ENCODE measurements at places on chromosomes 12 and 14. TPM values are rescaled to one million over a fixed set of nuclear protein-coding genes. Genes with fewer than 3 reads are reported as not detected.

Gene TPH2
- polyA plus RNA-seq, result not detected

Gene DCN
- polyA plus RNA-seq, result 2,576 TPM

Gene ANKRD9
- 88.1 TPM for polyA plus RNA-seq

Gene NOPCHAP1
- polyA plus RNA-seq, result 14.0 TPM

Gene AQP2
- polyA plus RNA-seq, result 0.71 TPM

DNA sequence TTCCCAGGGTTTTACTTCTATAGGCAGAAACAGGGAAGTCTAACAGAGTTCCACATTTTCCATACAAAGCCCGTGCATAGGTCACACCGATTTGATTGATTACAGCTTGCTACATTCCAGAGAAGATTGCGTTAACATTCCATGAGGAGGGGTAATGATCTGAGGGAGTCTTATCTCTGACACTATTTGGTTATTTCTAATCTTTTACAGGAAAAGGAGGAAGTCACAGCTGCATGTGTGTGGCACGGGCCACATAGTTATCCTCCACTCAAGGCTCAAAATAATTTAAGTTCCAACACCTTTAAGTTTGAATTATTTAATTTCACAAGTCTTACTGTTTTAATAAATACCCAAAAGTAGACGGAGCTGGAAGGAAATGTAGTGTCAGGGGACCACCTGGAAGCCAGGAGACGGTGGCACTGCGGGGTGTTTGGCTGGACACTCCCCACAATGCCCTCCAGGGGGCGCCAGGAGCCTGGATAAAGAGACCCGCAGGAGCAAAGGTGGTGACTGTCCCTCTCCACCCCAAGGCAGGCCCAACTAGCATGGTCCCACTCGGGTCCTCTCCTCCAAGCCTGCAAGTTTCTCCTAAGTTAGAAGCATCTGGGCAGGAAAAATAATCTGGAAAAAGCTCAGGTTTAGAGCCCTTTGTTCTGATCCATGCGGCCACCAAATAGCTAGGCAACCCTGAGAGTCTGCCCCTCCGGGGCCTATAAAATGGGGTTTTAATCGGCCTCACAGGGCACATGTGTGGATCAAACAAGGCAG is 20.2 kb downstream of the KRT8 start:
- H3K27me3 ChIP-seq, result no peaks in the 10 kb centered on the region
- DNase-seq, result peak; percentile 88
- peak overlapping the region; percentile 87 for H3K27ac ChIP-seq
- H3K36me3 ChIP-seq, result no peaks in the 10 kb centered on the region
- no peaks in the 10 kb centered on the region for H3K4me1 ChIP-seq

DNA sequence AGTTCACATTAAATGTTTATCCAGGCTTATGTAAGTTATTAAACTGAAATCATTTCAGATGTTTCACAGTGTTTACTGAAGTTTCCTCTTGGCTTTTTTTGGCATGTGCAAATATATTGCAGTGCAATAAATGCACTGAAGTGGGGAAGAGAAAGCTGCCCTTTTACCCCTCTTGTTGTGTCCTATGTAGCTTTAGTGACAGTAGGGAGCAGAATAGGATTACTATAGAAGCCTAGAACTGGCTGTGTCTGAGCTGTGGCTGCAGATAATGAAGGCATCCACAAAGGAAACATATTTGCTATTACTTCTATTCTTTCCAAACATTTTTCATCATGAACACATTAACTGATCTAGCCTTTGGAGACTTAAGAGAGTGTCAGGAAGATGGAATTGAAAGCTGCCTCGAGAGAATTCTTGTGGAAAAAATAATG is 24.1 kb upstream of the CNTN1 start:
- H3K27me3 ChIP-seq, result no peaks in the 10 kb centered on the region
- DNase-seq, result no peak
- no peaks in the 10 kb centered on the region for H3K36me3 ChIP-seq
- no peak overlapping the region for H3K27ac ChIP-seq
- H3K4me3 ChIP-seq, result no peak overlapping the region

DNA sequence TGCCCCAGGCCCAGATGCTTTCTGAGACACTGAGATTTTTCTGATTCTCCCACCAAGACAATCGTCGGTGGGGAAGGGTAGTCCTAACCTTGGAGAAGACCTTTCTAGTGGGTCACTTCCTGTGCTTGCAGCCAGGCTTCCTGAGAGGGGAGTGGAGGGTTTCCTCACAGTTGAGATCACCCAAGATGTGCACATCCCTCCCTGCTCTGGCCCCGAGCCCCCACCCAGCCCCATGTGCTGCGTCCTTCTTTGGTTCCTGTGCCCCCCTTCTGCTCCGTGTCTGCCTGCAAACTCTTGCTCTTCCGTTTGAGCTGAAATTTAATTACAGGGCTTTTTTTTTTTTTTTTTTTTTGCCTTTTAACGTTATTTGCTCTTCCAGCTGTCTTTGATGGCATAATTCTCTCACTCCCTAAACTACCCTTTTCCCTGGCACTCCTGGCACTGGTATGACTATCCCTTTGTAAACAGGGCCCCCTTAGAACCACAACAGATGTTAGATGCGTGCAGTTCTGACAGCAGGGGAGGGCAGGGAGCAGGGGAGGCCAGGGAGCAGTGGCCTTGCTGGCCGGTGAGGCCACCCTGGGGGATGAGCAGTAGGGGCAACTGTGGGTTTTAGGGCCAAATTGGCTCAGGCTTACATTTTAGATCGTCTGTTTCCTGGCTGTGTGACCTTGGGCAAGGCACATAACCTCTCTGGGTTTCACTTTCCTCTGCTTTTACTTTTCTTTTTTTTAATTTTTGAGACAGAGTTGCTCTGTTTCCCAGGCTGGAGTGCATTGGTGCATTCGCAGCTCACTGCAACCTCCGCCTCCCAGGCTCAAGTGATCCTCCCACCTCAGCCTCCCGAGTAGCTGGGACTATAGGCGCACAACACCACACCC is 144.5 kb downstream of the PHETA1 start:
- H3K27ac ChIP-seq, result no peak overlapping the region
- H3K27me3 ChIP-seq, result no peaks in the 10 kb centered on the region
- no peak for DNase-seq
- H3K36me3 ChIP-seq, result no peaks in the 10 kb centered on the region
- no peak overlapping the region for H3K4me3 ChIP-seq
- H3K4me1 ChIP-seq, result no peaks in the 10 kb centered on the region

DNA sequence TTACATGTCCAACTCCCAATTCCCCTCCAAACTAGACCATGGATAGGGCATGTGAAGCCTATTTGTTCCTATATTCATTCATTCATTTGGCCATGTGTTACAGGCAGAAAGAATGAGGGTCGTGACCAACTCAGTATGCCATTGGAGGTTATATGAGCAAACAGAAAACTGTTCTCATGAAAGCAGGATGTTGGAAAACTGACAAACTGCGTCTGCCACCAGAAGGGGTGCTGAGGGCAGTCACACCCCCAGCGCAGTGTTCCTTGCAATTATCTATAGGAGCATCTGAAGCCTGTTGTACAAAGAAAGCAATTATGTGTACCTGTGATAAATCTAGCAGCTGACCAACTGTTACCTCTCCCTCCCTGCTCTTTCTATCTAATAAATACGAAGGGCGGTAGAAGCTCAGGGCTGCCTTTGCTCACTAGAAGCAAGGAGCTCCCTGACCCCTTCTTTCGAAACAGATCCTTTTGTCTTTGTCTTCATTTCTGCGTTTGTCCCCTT is 21.1 kb downstream of the ENTPD5 start:
- H3K27ac ChIP-seq, result peak overlapping the region; percentile 72
- H3K27me3 ChIP-seq, result no peaks in the 10 kb centered on the region
- peaks cover 5% of the 10 kb centered on the region for H3K4me1 ChIP-seq
- H3K4me3 ChIP-seq, result no peak overlapping the region

DNA sequence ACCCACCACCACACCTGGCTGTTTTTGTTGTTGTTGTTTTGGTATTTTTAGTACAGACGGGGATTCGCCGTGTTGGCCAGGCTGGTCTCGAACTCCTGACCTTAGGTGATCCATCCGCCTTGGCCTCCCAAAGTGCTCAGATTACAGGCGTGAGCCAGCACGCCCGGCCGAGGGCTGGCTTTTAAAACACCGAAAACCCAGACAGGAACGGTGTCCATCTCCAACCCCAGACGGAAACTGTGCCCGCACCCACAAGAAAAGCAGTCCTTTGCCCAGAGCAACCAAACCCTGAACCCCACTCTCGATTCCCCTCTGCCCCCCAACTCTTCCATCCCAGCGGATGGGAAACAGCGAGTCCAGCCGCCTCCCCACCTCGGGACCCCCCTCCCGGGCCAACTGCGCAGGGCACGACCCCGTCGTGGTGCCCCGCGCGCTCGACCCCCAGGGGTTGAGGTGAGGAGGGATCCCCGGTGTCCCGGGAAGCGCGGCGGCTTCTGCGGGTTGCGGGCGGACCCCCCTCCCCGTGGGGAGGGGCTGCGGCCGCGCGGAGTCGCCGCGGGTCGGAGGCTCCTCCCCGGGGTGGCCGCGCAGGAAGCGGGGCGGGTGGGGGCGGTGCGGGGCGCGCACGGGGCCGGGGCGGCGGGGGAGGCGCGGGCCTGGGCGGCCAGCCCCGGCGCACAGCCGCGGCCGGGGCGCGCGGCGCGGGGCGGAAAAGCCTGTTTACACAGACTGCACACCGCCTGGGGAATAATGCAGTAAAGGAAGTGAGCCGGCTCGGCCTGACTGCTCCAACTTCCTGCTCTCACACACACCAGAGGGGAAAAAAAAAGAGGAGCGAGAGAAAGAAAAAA is at the start of gene ELK3:
Gene ELK3 (plus strand): TSS at position 651 of the 851 bp plus-strand sequence.
- peak within 1 kb of the TSS; percentile 92 for H3K27ac ChIP-seq
- peak; percentile 79 for DNase-seq
- no peaks in the 10 kb centered on the region for H3K36me3 ChIP-seq
- H3K4me1 ChIP-seq, result peaks cover 7% of the 10 kb centered on the region
- H3K4me3 ChIP-seq, result peak within 1 kb of the TSS; percentile 88

DNA sequence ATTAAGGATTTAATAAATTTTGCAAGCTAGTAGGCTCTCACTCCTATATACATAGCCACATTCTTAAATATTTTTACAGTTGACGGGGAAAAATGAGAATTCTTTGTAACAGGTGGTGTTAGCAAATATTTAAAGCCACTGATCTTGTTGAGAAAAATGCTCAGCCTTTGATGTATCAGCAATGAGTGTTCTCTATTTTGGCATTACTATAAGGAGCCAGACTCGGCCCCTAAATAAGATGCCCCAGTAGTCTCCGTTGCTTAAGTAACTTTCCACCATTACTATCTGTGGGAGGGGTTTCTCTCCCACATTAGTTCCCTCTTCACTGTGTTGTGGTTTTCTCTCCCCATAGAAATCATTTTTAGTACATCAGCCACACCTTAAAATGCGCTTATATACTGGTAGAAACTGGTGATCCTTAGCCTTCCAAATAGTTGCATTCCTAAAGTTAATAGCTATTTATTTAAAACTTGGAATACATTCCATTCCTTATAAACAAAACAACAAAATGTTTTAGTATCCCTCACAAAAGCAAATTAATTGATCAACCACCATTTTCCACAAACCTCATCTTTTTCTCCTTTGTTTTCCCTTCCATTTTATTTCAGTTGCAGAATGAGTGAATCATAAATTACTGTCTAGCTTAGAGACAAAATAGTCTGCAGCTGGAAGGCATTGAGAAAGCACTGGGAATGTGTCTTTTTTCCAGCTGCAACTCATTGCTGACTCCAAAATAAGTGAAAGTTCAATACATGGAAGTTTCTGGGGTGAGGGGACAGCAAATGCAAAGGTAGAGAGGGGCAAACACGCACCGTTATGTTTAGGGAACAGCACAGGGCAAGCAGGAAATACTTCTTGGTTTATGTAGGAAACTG is 84.7 kb upstream of the FERMT2 start:
- no peaks in the 10 kb centered on the region for H3K27me3 ChIP-seq
- no peak overlapping the region for H3K27ac ChIP-seq
- H3K4me1 ChIP-seq, result peaks cover 17% of the 10 kb centered on the region
- no peak overlapping the region for H3K4me3 ChIP-seq
- no peaks in the 10 kb centered on the region for H3K36me3 ChIP-seq

DNA sequence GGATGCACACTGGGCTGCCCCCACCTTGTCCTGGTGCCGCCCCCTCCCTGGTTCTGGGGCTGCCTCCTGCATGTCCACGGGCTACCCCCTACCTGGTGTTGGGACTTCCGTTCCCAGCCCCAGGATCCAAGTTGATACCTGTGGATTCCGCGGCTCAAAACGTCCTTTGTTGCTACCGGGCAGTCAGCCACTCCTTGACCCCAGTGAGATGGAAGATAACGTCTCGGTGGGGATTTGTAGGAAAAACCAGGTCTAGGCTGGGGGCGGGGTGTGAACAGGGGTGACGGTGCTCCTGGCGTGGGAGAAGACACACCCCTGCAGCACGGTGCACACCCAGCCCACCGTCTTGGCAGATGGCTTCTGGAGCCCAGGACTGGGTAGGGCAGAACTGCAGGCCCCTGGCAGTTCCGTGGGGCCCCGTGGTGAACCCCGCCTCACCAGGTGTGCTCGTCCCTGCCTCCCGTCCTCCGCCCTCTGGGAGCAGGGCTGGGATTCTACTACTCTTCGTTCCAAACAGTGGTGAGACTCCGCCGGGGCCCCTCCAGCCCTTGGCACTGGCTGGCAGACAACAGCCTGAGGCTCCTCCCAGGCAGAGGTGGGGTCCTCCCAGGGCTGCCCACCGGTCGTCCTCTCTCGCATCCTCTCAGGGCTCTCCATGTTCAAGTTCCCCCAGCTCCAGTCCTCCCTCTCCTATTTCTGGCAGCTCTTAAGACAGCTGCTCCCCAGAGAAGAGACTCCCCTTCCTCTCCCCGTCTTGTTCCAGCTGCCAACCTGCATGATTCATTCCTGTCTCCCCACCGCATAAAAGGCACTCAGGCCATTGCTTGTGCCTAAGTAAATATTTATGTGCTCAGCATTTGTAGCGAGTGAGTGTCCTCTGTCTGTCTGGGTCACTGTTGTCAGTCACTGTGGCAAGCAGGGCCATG is 75.5 kb downstream of the FBXL14 start:
- peak; percentile 40 for DNase-seq
- H3K4me3 ChIP-seq, result no peak overlapping the region
- no peaks in the 10 kb centered on the region for H3K27me3 ChIP-seq
- H3K27ac ChIP-seq, result no peak overlapping the region

GRCh38 chr12:6345319-6346091 is 3.6 kb upstream of the TNFRSF1A start:
- H3K36me3 ChIP-seq, result no peaks in the 10 kb centered on the region
- H3K27me3 ChIP-seq, result no peaks in the 10 kb centered on the region
- no peak overlapping the region for H3K4me3 ChIP-seq
- peaks cover 29% of the 10 kb centered on the region for H3K4me1 ChIP-seq
- peak overlapping the region; percentile 78 for H3K27ac ChIP-seq

DNA sequence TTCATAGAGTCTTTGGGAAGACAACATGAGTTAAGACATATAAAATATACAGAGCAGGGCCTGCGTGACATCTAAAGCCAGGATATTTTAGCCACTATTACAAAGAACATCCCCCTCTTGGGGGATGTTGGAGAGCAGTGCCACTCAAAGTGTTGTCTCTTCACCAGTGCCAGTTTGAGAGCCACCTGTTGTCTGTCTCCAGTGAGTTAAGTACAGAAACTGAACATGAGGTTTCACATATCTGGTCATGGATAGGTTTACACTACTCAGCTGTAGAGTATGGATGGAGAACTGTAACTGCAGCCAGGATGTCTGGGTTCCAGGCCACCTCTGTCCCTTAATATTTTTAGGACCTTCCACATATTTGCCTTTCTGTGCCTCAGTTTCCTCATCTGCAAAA is 39.1 kb downstream of the RNFT2 start:
- no peak overlapping the region for H3K4me3 ChIP-seq
- no peaks in the 10 kb centered on the region for H3K4me1 ChIP-seq
- no peaks in the 10 kb centered on the region for H3K27me3 ChIP-seq
- DNase-seq, result no peak

Data from hepatocyte (in vitro differentiated cells).